ENCODE measurements at places on chromosomes 4 and X.

DNA sequence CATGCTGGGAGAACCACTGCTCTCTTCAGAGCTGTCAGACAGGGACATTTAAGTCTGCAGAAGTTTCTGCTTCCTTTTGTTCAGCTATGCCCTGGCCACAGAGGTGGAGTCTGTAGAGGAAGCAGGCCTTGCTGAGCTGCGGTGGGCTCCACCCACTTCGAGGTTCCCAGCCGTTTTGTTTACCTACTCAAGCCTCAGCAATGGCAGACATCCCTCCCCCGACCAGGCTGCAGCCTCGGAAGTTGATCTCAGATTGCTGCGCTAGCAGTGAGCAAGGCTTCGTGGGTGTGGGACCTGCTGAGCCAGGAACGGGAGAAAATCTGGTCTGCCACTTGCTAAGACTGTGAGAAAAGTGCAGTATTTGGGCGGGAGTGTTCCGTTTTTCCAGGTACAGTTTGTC, 118.9 kb downstream of the SLC10A6 start:
- DNase-seq: no peak

DNA sequence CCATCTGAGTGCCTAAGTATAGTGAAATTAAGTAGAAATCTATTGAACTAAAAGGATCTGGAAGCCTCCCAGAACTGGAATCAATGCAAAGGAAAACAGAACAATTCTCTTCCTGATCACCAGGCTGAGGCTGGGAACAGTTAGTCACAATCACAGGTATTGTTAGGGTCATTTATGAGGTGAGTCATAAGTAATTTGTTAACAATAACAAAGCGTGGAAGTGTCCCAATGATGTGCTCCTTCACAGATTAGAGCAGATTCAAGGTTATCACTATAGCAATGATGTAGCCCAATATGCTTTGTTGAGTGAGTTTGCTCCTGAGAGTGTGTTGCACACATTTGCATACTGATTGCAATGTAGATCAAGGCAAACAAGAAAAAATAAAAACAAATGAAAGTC, 228.1 kb downstream of the ZNF674 start:
- DNase-seq: no peak

DNA sequence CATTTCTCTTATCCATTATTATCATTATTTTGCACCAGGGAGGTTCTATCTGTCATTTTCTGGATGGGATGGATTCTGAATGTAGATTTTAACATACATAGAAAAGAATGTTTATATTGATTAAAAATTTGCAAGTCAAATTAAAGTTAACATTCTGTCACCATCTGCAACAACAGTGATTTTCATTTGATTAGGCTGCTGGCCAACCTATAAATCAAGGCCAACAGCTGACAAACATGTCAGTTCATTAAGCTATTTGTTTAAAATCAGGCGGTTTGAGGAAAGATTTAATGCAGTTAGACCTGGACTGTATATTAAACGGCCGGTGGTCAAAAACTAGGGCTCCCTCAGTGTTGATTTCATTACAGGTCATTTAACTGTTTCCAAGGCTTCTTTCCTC, 109.5 kb upstream of the CBR4 start:
- DNase-seq: no peak

DNA sequence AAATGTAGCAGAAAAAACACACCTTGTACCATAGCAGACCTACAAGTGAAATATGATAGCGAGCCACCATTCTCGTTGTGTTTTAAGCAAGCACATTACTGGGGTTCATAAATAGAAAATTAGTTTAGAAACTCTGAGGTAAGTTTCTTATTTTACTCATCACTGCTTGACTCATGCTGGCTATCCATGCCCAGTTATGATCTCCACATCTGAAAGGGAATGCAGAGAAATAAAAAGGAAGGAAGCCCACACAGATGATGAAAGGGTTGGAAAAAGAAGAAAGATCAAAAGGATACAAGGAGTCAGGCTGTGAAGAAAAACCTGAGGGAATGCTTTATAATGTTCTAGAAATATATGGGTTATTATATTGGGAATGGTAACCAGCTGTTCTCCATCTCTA, 54.5 kb downstream of the CAMK2D start:
- no peak for DNase-seq

DNA sequence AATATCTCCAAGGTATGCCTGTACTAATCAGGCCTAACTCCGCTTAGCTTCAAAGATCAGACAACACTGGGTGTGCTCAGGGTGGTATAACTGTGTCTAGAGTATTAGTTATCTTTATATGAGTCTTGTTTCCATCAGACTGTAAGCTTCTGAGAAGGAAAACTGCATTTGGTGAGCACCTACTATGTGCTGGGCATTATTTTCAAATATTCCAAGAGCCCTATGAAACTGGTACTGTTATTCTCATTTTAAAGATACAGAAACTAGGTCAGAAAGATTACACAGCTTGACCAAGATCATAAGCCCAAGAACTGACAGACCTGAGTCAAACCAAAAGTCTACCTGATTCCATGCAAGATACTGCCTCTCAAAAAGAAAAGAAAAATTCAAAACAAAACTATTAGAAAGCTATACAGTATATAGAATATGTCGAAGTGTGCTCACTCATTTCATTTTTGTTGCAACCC, 44.4 kb downstream of the LRBA start:
- no peak for DNase-seq

GRCh38 chr4:76666944-76667532, 230.9 kb downstream of the SOWAHB start:
- no peak for DNase-seq

- no peak for DNase-seq
Observed at GRCh38 chr4:124941267-124941666, 228.7 kb upstream of the ANKRD50 start.

DNA sequence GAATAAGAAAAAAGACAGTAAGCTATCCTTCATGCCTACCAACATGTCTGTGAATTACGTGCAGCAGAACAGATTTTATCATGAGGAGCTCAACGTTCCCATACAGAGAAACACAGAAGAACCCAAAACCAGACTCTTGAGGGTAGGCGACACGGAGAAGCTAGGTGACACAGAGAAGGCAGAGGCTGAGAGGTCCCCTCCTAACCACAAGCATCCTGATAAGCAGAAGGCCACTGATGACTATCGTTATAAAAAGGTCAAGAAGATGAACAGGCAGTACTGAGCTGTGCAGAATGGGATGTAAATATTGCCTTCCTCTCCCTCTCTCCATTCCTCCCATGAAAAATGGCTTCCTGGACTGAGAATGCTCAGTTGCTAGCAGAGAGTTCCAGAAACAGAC, 350.2 kb upstream of the BOD1L1 start:
- no peak for DNase-seq

DNA sequence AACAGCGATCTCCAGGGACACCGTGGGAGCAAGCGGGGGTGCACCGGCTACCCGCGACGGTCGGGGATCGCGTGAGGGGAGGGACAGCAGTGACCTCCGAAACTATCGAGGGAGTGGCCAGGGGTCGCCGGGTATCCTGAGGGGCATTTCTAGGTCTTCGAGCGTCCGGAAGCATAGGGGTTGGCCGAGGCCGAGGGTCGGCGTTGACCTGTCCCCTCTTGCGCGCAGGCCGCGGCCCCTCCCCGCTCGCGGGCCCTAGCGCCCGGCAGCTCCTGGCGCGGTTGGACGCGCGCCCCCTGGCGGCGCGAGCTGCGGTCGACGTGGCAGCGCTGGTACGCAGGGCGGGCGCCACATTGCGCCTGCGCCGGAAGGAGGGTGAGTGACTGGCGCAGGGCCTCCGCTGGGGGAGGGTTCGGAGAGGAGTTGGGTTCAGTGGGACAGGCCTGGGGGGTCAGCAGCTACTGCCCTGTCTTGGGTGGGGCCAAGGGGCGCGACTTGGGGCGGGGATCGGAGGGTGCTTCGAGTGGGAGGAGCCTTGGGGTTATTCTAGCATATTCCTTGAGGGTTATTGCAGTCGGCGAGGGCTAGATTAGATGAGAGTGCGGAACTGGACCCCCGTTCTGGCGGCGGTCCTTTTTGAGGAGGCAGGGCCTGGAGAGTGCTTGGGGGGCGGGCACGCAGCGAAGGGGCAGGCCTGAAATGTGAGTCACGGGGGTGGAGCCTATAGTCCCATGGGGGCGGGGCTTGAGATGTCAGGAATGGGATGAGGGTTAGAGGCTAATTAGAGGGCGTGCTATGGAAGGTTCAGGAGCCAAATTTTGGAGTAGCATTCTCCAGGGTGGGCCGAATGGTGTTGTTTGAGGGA, 1.2 kb downstream of the MAGIX start:
- DNase-seq: no peak

- no peak for DNase-seq
Observed at GRCh38 chrX:111129921-111130320, 33.9 kb downstream of the PAK3 start.

DNA sequence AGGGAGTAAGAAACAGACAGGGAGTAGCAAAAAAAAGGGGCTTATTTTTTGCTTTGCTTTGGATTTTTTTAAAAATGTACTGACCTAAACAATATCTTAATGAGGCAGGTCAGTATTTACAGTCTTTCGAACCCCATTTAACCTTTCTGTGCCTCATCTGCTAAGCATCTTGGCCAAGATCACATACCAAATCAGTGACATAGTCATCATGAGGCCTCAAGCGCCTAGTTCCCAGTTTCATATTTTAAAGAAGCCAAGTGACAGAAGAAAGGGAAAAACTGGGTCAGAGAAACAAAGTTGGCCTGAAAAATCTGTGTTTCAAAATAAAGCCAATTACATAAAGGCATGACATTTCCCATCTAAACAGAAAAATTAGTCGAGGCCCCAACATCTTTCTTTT, 94.6 kb upstream of the WDR44 start:
- DNase-seq: peak; percentile 15

- DNase-seq: no peak
Observed at GRCh38 chrX:65750674-65751469, 83.4 kb downstream of the MSN start.

GRCh38 chr4:152283801-152284470, 252.0 kb downstream of the FBXW7 start:
- DNase-seq: peak; percentile 34

GRCh38 chrX:113594123-113594841, 753.7 kb upstream of the AMOT start:
- no peak for DNase-seq

DNA sequence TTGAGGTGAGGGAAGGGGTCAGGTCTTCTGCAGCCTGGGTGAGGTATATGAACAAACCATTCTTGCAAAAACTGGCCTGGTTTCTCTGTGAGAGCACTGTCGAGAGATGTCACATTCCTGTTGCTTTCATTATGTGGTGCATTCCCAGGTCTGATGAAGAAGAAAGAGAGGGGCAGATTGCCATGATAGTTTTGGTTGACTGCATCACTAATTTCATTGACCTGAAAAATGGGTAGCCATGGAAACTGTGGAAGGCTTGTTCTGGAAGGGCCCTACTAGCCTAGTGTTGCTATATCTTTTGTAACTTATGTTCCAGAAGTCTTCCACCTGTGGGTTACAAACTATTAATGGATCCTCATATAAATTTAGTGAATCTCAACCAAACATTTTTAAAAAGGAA, 32.9 kb upstream of the CYBB start:
- DNase-seq: no peak

GRCh38 chr4:4764558-4764905, 94.9 kb upstream of the MSX1 start:
- no peak for DNase-seq

GRCh38 chrX:123013141-123013540, 170.9 kb upstream of the GRIA3 start:
- no peak for DNase-seq

DNA sequence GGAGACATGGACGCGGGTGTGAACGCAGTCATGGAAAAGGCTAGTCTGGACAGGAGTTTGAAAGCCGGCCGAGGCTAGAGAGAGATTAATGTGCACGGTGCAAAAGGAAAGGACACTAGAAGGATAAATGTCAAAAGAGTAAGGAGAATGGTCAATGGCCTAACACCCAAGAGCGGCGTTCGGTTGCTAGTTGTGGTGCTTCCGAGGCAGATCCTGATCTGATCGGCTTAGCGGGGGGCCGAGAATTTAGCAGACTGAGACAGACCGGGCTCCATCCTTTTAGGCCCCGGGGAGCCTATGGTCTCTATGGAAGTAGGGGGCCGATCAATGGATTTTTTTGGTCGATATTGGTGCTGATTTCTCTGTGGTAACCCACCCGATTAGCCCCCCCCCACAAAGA, 6.9 kb downstream of the GAGE10 start:
- no peak for DNase-seq

DNA sequence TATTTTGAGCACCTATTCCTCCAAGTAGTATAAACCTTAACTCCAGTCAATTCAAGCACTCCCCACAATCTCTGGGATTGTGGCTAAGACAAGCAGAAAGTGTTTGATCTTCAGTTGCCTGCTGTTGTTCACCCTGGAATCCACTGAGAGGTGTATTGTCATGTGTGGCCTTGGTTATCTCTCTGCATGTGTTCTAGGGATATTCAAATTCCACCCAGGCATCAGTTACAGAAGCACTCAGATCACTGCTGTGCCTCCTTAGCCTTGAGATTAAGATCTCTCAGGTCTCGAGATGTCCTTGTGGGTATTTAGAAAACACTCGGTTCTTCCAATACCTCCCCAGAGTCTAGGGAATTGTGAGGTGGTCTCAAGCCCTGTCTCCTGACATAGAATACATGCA, 213.3 kb downstream of the SMARCA1 start:
- no peak for DNase-seq

DNA sequence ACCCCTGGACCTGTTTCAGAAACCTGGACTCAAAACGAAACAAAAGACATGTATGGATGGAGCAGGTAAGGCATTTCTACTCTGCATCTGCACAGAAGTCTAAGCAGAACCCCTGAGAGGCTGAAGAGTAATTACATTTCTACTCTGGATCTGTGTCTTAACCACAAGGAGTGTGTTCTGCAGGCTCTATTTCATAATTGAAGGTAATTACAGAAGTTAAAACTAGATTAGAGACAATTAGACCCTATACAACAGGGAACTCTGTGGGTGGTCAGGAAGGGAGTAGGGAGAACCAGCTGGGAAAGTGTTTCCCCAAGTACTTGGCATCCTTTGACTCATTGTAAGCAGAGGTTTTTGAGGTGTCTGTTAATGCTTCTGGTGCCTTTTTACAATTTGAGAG, 69.8 kb downstream of the IGSF1 start:
- DNase-seq: no peak

DNA sequence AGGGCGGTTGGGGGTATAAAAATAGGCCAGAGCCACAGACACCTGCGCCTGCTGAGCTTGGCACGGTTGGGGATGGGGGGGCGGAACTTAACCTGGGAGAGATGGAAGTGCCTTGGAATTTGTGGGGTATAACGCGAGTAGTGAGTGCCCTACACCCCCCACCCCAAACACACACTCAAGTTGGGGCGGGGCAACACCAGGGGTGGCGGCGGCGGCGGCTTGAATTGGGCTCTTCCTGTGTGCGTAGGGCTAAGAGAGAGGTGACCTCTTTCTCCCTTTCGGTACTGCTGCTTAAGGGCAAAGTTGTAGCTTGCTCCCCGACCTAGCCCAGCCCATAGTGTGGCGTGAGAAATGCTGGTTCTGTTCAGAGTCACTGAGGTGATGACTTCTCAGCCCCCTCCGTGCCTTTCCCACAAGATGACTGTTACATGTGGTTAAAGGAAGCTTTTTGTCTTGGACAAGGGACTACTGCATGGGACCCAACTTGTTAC, 839 bp downstream of the STK26 start:
- DNase-seq: no peak

- no peak for DNase-seq
Observed at GRCh38 chrX:41475191-41475590, 28.0 kb downstream of the NYX start.

GRCh38 chr4:174631901-174632758, 109.8 kb upstream of the HPGD start:
- no peak for DNase-seq

- no peak for DNase-seq
Observed at GRCh38 chrX:46792810-46793188, 33.9 kb upstream of the SLC9A7 start.

- no peak for DNase-seq
Observed at GRCh38 chrX:38859602-38860001, 58.3 kb downstream of the MID1IP1 start.

All from GM04503 (cell line).